RPMI7951 (cell line): ENCODE measurements at places on chromosomes 3 and 15. TPM values are rescaled to one million over a fixed set of nuclear protein-coding genes. Genes with fewer than 3 reads are reported as not detected.

GRCh38 chr15:27210176-27210575 lies 239.2 kb downstream of the GABRG3 start:
- no peak for DNase-seq

DNA sequence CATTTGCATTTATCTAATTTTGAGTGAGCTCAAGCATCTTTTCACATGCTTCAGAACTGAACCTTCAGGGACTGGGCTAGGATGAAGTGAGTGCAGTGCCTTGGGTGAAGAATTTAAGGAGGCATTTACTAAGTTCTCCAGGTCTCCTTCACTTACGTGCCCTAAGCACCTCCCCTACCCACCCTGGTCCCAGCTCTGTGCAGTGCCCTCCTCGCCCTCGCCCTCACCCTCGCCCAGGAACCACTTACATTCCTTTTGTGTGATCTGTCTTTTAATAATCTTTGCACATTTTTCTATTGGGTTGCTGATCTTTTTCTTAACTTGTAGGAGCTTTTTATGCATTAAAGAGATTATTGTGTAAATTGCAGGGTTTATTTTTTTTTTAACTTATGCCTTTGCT lies 322.6 kb downstream of the THSD4 start:
- peak; percentile 39 for DNase-seq

DNA sequence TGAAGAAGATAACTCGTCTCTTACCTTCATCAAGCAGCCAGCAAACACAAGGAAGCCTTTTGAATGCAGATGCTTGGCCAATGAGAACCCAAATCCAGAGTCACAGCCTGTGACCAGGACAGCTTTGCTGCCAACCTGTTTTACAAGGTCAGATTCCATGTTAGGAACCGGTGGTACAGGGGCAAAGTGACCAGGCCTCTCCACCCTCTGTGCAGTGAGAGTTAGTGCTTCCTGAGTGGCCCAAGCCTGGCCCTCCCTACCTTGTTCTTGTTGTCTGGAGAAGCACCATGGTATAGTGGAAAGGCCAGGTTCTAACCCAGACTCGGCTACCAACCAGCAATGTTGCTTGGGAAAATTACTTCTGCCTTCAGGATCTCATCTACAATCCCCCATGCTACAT lies 23.4 kb downstream of the BDH1 start:
- DNase-seq, result no peak

ZMAT3 gene
- 5.1 and 5.8 TPM in 2 replicates for total RNA-seq

TGM5 gene
- total RNA-seq, result not detected in 2 replicates

STAB1 gene
- under 0.01 TPM in 2 replicates for total RNA-seq
